ENCODE measurements at places on chromosomes 3 and 15. TPM values are rescaled to one million over a fixed set of nuclear protein-coding genes. Genes with fewer than 3 reads are reported as not detected.
A peak's percentile ranks its signal among the peaks of the same experiment; 100 is the strongest.

DNA sequence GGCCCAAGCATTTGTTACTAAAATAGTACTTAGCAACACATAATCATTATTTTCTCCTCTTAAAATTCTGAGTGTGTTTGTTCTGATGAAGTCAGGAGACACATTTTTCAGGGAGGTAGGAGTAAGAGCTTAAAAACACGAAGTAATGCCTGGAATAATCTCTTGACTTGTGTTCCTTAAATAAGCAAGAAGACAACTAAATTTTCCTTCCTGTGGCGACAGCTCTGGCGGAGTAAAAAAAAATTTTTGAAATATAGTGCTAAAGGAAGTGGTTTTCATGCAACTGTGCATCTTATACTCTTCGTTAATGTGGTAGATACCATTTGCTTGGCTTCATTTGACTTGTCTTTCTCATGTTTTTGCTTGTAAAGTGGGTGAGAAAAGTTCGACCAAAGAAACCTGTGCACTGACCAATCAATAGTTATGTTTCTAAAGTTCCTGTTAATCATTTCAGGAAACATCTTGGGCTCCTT lies 11.1 kb upstream of the MBNL1 start:
- peaks cover 10% of the 10 kb centered on the region for H3K4me1 ChIP-seq
- no peak overlapping the region for H3K4me3 ChIP-seq
- no peak overlapping the region for H3K27ac ChIP-seq
- DNase-seq = no peak

DNA sequence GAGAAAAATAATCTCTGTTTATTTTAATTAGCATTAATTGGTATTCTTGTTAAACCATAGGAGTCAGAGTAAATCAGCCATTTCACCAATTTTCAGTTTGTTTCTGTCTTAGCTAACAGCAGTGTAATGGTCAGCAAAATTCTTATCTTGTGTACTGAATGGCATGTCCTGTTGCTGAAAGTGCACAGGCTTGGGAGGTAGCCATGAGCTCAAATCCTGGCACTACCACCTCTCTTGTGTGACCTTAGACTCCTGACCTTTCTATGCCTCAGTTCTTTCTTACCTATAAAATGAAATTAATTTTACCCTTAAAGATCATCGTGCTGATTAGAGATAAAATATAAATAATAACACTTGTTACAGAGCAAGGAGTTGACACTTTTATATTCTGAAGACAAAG lies 35.8 kb downstream of the MLH1 start:
- H3K4me3 ChIP-seq = no peak overlapping the region
- no peaks in the 10 kb centered on the region for H3K27me3 ChIP-seq
- no peak overlapping the region for H3K27ac ChIP-seq
- peaks cover 29% of the 10 kb centered on the region for H3K36me3 ChIP-seq

GASK1A gene
- polyA plus RNA-seq = 0.06 TPM

DNA sequence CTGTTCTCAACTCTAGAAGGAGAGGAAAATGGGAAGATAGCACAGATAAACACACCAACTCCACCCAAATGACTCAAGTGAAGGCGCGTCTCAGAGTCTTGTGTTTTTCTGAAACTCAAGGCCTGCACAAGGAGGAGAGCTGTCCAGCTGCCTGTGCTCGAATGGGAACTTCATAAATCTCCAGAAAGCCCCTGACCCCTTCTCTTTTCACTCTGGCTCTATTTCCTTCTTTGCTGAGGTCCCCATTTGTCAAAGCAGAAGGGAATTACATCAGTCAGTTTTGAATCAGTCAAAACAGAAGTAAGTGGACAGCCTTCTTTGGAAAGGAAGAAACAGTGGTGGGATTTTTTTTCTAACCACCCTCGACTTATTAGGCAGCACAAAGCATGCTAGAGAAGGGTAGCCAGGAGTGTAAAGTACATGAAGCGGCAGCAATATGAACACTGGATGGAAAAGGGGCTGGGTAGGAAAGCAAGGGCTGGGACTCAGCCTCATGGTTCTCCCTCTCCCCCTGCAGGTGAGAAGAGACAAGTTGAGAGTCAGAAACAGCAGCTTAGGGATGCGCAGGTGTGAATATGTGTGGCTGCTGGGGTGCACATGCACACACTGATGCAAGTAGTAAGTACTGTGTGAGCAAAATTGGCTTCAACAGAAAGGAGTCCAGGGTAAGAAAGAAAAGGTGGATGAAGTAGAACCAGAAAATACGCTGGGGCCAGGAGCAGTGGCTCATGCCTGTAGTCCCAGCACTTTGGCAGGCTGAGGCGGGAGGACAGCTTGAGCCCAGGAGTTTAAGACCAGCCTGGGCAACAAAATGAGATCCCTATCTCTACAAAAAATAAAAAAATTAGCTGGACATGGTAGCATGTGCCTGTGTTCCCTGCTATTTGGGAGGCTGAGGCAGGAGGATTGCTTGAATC lies 36.6 kb upstream of the MAGEF1 start:
- no peak overlapping the region for H3K27ac ChIP-seq
- H3K4me3 ChIP-seq = no peak overlapping the region
- H3K27me3 ChIP-seq = peaks cover 13% of the 10 kb centered on the region
- DNase-seq = peak; percentile 68

GRCh38 chr3:156685752-156686151 lies 11.4 kb downstream of the TIPARP start:
- H3K4me1 ChIP-seq = peaks cover 31% of the 10 kb centered on the region
- no peak for DNase-seq
- H3K27ac ChIP-seq = peak overlapping the region; percentile 39
- H3K36me3 ChIP-seq = peaks cover 10% of the 10 kb centered on the region

TNNC1 gene
- polyA plus RNA-seq = 4.6 TPM

FANCD2OS gene
- not detected for polyA plus RNA-seq

GRCh38 chr15:50881121-50882048 lies 27.1 kb upstream of the AP4E1 start:
- H3K27me3 ChIP-seq = no peaks in the 10 kb centered on the region
- H3K4me1 ChIP-seq = peaks cover 11% of the 10 kb centered on the region
- peak; percentile 19 for DNase-seq
- no peaks in the 10 kb centered on the region for H3K36me3 ChIP-seq

GRCh38 chr3:157248590-157249422 lies 88.9 kb upstream of the CCNL1 start:
- no peaks in the 10 kb centered on the region for H3K27me3 ChIP-seq
- H3K4me3 ChIP-seq = no peak overlapping the region
- H3K4me1 ChIP-seq = peaks cover 11% of the 10 kb centered on the region
- H3K27ac ChIP-seq = peak overlapping the region; percentile 23

GRCh38 chr3:16811950-16812349 lies 72.8 kb upstream of the PLCL2 start:
- H3K4me1 ChIP-seq = no peaks in the 10 kb centered on the region
- H3K27ac ChIP-seq = no peak overlapping the region
- no peaks in the 10 kb centered on the region for H3K27me3 ChIP-seq
- no peaks in the 10 kb centered on the region for H3K36me3 ChIP-seq

LRRC3B gene
- not detected for polyA plus RNA-seq

CX3CR1 gene
- 0.03 TPM for polyA plus RNA-seq

- peaks cover 51% of the 10 kb centered on the region for H3K4me1 ChIP-seq
- peak; percentile 36 for DNase-seq
- H3K4me3 ChIP-seq = no peak overlapping the region
- H3K27me3 ChIP-seq = no peaks in the 10 kb centered on the region
Observed at GRCh38 chr3:129597087-129597999, 9.1 kb downstream of the PLXND1 start.

DNA sequence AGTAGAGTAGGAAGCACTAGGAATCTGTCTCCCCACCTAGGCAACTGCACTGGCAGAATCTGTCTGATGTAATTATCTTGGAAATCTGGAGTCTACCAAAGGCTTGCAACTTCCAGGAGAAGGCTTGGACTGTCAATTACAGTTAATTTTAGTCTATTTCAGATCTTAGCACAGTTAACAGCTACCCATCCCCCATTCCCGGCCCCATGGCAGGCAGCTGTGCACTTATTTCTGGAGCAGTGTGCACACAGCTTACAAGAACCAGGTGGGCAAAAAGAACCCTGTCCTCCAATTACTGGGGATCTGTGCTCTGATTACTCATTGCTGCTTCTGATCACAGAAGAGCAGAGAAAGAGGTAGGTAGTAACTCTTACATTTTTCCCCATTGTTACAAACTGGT lies 12.3 kb upstream of the CDAN1 start:
- no peaks in the 10 kb centered on the region for H3K27me3 ChIP-seq
- peaks cover 10% of the 10 kb centered on the region for H3K36me3 ChIP-seq
- no peak for DNase-seq
- H3K4me3 ChIP-seq = no peak overlapping the region
- H3K27ac ChIP-seq = no peak overlapping the region
- H3K4me1 ChIP-seq = no peaks in the 10 kb centered on the region

GRCh38 chr3:39531665-39532064 lies 64.2 kb downstream of the MOBP start:
- no peak overlapping the region for H3K27ac ChIP-seq
- H3K4me1 ChIP-seq = no peaks in the 10 kb centered on the region
- no peaks in the 10 kb centered on the region for H3K36me3 ChIP-seq
- no peak overlapping the region for H3K4me3 ChIP-seq
- peak; percentile 8 for DNase-seq
